ENCODE measurements at places on chromosomes 6 and 20.

DNA sequence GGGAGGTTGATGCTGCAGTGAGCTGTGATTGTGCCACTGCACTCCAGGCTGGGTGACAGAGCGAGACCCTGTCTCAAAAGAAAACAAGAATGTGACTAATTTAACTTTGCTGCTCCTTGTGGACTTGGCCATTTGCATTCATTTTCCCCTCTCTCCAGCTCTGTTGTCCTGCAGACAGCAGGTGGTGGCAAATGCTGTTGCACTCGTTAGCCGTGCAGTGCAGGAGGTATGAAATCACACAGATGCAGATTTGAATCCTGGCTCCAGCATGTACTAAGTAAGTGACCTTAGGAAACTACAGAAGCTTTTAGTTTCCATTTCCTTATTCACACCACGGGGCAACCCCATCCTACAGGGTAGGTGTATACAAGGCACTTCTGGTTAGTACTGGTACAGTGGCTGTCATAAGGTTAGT, 9.6 kb upstream of the BEND3 start:
- DNase-seq, result no peak

- peak; percentile 18 for DNase-seq
Measured at GRCh38 chr20:53738945-53739798, 145.5 kb upstream of the ZNF217 start.

DNA sequence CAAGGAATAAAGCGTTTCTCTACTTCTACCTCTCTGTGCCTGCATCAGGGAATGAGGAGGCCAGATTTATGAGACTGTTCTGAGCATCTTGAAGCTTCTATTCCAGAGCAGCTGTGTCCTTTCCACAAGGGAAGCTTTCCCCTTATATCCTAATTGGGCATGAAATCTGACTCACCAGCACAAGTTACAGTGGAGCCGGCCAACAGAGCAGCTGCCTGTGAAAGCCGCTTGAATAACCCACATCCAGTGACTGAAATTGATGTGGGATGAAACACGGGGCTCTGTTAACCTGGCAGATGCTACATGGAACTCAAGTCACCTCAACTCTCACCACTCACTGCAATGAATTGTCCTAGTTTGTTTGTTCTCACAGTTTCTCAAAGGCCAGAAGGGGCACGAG, 400.3 kb downstream of the TFAP2A start:
- DNase-seq, result no peak

DNA sequence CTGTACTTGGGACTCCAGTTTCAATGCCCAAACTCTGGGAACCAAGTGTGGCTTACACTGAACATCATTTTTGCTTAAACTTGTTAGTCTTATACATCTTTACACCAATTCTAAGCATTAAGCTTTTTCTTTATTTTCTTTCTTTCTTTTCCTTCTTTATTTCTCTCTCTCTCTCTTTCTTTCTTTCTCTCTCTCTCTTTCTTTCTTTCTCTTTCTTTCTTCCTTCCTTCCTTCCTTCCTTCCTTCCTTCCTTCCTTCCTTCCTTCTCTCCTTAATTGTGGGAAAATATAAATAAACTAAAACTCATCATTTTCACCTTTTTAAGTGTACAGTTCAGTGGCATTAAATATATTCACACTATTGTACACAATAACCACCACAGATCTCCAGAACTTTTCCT, 31.6 kb upstream of the HLA-DQA2 start:
- DNase-seq, result no peak

DNA sequence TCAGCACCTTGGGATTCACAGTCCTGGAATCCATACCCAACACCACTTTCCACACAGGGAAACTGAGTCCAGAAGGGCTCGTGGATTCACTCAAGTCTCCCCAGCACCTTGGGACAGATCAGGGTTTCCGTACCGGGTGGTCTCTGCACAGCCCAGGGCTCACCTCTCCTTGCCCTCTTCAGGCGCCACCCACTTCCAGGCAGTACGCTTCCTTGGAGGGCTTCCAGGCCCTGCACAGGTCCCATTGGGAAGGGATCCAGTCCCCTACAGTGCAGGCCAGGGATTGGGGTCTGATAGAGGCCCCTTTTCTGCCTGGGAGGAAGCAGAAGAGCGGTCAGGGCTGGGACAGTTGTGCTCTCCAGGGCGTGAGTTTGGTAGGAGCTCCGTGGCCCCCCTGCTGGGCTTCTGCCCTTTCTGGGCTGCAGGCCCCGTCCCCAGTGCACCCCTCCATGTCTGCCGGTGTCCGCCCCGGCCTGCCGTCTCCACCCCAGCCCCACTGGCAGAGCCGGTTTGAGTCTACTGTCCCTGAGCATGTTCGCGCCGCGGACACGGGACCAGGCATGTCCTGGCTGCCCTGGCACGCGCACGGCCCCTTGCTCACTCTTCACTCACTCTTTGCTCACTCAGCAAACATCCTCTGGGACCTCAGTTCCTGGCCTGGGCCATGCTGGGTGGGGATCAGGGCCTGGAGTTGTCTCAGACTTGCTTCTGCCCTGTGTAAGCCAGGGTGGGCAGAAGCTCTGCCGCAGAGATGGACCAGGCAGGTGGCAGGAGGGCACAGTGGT, 12.6 kb downstream of the SRC start:
- no peak for DNase-seq

DNA sequence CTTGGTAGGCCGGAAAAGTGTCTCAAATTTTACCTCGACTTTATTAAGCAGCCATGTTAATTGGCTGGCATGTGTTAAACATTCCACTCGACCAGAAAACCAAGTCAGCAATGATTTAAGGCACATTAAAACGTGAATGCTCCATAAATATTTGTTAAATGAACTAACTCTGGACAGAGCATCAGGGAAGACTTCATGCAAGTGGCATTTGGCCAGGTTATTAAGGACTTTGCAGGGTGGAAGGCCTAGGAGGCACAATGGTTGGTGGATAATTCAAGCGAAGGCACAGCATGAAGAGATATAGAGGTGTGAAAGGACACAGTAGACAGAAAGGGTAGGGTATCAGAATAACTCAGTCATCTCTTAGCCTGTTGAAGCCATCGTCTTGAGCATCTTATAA, 23.0 kb downstream of the ELOVL5 start:
- DNase-seq, result no peak

DNA sequence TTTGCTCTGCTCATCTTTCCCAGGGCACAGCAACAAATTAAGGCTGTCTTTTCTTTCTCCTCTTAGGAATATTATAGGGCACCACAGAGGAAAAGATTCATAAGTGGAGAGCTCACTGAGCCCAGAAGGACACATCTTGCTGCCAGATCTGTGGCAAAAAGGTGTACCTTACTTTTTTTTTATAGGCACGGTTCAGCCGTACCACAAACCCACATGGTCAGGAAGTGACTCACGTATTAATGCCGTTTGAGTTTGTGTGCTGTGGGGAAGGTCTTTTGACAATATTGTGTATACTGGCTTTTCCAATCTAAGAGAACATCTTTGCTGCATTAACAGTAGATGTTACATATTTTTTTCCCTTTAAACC, 28.4 kb downstream of the PAQR8 start:
- DNase-seq, result peak; percentile 64

DNA sequence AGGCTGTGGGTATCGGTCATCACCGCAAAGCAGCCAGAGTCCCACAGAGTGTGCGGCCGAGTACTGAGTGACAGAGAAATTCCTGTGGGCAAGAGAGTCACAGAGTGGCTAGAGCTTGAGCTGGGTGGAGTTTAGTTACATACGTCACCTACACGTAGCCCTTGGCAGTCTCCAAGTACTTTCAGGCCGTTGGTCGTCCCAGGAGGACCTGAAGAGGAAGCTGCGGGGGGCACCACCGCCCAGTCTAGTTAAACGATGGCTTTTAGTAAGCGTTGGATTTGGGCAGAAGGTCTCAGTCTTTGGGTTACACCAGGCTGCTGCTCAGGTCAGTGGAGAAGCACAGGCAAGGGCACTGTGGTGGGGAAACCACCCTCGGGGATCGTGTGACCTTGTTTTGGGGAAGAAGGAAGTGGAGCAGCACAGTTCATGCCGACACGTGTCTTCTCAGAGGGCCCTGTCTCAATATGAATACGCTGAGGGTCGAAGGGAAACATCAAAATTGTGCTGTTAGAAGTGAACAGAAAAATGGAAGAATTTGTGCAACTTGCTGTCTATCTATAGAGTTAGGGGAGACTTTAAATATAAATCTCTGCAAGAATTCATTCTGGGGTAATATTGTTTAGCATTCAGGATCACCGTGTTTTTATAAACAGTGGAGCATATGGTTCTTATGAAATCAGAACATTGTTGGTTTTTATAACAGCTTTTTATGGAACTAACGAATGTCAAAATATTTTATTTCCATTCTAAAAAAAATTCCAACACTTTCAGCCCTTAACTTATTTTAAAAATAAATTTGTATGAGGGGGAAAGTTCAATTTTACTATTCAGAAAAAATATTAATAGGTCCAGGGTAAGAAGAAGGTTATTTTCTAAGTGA, 28.6 kb downstream of the KIF25 start:
- no peak for DNase-seq

GRCh38 chr6:113620386-113620785, 236.8 kb upstream of the MARCKS start:
- peak; percentile 82 for DNase-seq

GRCh38 chr6:157710604-157711003, 112.4 kb upstream of the SNX9 start:
- DNase-seq, result no peak
